ENCODE measurements at places on chromosomes 3 and 15.

DNA sequence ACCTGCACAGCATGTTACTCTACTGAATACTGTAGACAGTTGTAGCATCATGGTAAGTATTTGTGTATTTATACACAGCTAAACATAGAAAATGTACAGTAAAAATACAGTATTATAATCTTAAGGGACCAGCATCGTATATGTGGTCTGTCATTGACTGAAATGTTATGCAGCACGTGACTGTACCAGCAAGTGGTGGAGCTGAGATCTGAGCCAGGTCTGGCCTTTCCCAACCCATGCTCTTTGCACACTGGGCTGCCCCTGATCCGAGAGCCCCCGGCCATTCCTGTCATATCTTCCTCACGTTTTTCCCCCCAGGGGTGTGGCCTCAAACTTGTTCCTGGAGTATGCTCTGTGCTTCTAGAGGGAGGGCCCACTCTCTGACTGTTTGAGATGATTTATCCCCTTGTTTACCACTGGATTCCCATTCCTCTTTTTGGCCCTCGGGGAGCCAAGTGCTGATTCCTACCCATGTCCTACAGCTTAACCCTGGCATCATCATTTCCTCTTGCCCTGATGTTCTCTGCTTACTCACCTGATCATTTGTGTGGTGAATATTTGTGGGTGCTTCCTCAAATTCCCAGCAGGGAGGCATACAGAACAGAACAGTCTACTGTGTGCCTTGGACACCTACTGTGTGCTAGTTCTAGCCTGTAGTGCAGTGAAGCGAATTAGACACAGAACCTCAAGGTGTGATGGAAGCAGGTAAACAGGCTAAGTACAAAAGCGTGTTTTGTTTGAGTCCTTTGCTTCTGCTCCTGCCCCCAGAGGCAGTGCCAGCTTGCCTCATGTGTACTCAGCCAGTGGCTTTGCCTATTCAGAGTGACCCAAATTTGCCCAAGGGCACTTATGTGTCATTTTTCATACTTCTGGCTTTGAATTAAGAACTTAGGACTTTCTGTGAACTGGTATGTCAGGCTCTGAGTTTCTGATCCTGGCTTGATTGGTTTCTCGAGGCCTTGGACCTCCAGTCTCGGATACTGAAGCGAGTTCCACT lies 21.0 kb downstream of the CSRNP1 start:
- no peak for DNase-seq

- DNase-seq, result no peak
These were observed 41.1 kb upstream of the ZNF148 start for GRCh38 chr3:125416235-125416634.

GRCh38 chr3:124797426-124797945 lies 67.2 kb downstream of the UMPS start:
- no peak for DNase-seq

- DNase-seq, result no peak
These were observed 1.5 kb upstream of the CDHR4 start for GRCh38 chr3:49801160-49801559.

GRCh38 chr3:156628836-156629618 lies 45.4 kb upstream of the TIPARP start:
- DNase-seq, result no peak

- no peak for DNase-seq
These were observed 12.8 kb upstream of the TMOD3 start for GRCh38 chr15:51816611-51817010.

GRCh38 chr15:34942363-34942762 lies 27.2 kb downstream of the AQR start:
- no peak for DNase-seq

- no peak for DNase-seq
These were observed 14.8 kb downstream of the NT5DC2 start for GRCh38 chr3:52518723-52519444.

DNA sequence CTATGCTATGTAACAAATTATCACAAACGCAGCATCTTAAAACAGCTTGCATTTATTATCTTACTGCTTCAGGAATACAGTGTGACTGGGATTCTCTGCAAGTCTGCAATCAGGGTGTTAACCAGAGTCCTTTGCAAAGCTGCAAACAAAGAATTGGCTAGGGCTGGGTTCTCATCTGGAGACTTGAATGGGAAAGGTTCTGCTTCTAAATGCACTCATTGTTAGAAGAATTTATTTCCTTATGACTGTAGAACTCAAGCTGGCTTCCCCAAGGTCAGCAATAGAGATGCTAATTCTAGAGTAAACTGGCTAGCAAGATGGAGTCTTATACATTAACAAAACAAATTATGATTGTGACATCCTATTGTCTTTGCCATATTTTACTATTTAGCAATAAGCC lies 673.7 kb downstream of the DIPK2A start:
- DNase-seq, result no peak

GRCh38 chr3:23830869-23831484 lies 25.2 kb downstream of the UBE2E1 start:
- DNase-seq, result no peak

- no peak for DNase-seq
These were observed 29.1 kb downstream of the PRR20G start for GRCh38 chr3:127258733-127259132.

DNA sequence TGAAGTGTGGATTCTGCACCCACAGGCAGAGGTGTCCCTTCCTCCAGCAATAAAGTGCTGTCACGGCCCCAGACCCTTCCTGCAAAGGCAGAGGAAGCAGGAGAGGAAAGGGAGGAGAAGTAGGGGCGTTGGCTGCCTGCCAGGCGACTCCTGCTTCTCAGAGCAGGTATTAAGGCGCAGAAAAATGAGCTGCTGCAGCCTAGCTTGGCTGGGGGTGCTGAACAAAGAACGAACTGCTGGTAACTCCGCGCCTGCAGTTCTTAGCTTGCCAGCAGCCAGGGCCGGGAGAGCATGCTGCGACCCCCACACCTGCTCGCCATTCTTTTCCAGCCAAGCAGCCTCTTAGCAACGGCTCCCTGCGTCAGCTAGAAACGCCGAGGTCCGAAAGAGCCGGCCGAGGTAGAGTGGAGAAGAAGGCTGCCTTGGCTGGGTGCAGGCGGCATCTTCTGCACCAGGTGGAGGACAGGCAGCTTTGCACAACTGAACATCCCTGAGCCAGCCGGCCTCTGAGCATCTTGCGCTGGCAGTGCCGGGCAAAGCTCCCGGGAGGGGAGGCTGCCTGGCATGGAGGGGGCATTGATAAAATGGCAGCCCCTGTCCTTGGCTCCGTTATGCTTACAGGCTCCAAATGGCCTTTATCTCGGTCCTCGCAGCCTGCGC lies 296.0 kb downstream of the MEX3B start:
- DNase-seq, result no peak

DNA sequence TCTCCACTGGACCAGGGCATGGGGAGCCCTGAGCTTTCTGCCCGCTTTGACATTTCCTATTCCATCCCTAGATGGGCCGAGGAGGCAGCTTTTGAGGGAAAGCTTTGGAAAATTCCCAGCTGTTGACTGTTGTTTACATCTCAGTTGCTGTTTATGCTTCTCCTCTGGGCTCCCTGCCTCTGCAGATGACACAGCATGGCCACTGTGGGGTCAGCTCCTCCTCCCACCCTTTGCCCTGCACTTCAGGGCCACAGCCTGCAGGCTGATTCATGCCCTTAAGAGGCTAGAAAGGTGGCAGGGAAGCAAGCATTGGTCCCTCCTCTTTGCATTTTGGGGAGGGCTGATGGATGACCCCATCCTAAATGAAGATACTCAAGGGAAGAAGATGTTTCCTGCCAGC lies 8.5 kb upstream of the CTXND1 start:
- DNase-seq, result no peak

- peak; percentile 36 for DNase-seq
These were observed 2.0 kb downstream of the NRROS start for GRCh38 chr3:196641333-196642054.

DNA sequence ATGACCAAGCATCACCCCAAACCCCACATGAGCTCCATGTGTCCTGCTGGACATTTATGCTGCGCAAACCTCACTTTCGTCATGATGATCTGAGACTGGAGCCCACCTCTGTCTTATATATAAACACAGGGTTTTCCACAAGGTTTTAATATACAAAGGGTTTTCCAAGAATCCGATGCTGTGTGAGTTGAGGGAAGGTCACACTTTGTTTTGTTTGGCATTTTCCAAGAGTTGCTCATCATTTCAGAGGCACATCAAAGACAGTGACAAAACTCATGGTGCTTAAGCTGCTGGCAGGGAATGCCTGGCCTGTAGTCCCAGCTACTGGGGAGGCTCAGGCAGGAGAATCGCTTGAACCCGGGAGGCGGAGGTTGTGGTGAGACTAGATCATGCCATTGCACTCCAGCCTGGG lies 20.0 kb downstream of the EFCC1 start:
- no peak for DNase-seq

DNA sequence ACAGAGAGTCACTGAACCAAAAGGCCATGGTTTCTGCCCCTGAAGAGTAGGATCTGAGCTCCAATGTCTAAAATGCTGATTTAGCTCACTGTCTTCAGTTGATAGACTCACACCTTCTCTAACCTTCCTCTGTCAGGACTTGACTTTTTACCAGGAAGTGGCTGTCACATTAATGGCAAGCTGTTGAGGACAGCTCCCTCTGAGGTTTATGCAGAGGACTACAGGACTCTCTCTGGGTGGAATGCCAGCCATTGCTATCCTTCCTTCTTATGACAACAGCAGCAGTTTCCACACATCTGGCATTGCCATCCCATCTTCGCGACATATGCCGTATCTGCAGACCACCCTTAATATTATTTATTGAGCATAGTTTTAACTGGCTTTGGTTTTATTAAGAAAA lies 103.8 kb upstream of the PRICKLE2 start:
- no peak for DNase-seq

DNA sequence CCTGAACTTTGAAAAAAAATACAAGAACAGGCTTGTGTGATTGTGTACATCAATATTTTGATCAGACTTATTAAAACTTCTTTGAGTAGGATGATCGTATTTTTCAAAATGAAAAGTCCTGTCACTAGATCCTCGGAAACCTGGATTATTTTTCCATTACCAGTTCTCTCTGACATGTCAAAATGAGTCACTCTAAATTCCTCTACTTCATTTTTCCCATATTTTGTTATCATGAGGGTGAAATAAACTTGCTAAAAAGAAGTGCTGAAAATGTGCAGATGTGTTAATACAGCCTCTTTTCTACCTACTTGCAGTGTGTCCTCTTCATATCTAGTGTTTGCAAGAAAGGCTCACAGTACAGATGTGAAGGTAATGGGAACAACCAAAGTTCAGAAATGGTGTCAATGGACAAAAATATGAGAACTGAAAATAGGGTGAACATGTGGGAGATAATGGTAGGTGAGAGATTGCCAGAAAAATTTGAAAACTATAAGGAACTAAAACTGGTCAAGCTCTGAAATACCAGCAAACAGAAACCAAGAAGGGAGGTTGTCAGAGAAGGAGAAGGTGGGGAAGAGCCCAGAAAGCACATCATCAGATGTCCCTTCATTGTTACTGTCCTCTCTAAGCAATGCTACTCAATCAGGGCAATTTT lies 108.2 kb downstream of the EOMES start:
- DNase-seq, result no peak

GRCh38 chr3:167777356-167777755 lies 41.8 kb downstream of the SERPINI1 start:
- DNase-seq, result no peak

GRCh38 chr3:133831966-133832801 lies 26.6 kb downstream of the SRPRB start:
- no peak for DNase-seq

GRCh38 chr15:22884344-22884743 lies 45.9 kb downstream of the NIPA2 start:
- no peak for DNase-seq

GRCh38 chr15:63185206-63185605 lies 4.2 kb upstream of the RAB8B start:
- DNase-seq, result no peak

GRCh38 chr3:15151166-15151565 lies 52.2 kb upstream of the RBSN start:
- DNase-seq, result no peak

GRCh38 chr3:63670544-63670943 lies 18.1 kb downstream of the SNTN start:
- no peak for DNase-seq

DNA sequence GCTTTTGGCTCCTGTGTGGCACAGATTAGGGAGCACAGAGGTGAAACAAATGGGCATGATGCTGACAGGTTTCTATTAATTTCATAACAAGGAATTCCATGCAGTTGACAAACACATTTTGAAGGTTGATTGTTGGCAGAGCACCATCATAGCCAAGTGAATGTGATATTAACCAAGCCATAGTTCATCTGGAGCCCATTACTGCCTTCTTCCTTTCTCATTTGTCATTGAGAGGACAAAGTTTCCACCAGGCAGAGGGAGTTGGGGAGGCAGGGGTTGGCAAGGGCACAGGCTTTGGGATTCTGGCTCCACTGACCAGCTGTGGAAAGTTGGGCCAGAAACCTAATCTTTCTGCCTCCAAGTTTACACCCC lies 325.2 kb downstream of the MFSD1 start:
- no peak for DNase-seq

DNA sequence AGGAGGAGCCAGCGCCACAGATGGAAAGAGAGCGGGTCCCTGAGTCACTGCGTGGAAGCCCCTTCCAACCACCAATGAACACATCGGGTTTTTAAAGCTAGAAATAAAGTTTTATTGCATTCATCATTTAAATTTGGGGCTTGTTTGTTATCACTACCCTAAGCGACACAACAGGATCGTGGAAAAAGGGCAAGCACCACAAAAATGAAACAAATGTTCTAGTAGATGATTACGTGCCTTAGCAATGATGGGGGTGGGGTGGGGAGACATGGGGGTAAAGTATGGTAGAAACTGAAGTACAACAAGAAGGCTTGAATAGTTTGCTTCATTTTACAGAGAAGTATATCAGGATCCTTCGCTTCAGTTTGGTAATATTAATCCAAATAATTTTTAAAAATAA lies 221.6 kb upstream of the ATP10A start:
- DNase-seq, result no peak

- DNase-seq, result no peak
These were observed 194.1 kb upstream of the ZBTB20 start for GRCh38 chr3:115341208-115341607.

DNA sequence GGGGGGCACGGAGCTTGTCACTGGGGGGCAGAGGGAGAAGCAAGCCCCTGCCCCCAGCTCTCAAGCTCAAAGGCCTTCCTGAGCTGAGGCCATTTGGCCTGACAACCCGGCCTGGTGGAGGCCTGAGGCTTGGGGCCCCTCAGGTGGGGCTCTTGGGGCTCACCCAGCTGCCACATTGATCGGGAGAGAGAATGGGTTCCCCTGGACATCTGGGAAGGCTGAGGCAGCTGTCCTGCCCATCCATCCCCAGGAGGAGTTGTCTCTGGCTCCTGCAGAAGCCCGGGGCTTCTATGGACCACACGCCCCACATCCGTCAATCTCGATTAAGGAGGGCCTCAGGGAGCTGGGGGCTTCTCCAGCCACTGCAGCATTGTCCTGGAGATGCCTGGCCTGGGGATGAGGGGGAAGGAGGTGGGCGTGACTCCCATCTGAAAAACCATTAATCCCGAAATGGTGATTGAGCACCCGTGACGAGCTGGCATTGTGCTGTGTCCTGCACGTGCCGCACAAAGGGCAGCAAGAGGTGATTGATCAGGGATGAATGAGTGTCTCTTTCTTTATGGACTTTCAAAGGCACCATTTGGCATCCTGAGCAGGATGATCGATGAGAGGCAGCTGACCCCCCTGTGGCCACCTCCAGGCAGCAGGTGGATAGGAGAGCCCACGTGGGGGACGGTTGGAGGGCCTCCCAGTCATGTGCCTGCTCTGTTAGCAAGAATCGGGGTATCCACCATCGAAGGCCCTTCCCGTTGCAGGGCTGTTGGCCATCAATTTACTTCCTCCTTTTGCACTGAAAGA lies 17.2 kb upstream of the CRABP1 start:
- DNase-seq, result no peak

GRCh38 chr3:147518465-147518864 lies 109.3 kb downstream of the ZIC1 start:
- DNase-seq, result no peak
